ENCODE measurements at places on chromosomes 16 and 17.

GRCh38 chr17:42039794-42040763, 10.3 kb downstream of the C17orf113 start:
- no peak for DNase-seq

DNA sequence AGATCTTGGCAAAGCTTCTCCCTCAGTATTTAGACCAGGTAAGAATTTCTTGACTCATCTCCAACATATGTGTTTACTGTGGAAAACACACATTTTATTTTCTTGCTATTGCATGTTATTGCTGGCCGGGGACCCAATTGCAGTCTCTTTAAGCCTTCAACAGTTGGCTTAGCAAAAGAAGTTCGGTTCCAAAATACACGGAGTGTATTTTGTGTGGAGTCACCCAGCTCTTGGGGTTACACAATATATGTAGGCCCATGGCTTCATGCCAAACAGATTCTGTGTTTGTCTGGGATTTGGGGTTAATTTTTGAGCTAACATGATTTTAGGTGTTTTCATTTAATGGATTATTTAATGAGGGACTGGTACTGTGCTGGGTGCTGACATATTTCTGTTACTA, 4.0 kb downstream of the ALDH3A2 start:
- DNase-seq: no peak

DNA sequence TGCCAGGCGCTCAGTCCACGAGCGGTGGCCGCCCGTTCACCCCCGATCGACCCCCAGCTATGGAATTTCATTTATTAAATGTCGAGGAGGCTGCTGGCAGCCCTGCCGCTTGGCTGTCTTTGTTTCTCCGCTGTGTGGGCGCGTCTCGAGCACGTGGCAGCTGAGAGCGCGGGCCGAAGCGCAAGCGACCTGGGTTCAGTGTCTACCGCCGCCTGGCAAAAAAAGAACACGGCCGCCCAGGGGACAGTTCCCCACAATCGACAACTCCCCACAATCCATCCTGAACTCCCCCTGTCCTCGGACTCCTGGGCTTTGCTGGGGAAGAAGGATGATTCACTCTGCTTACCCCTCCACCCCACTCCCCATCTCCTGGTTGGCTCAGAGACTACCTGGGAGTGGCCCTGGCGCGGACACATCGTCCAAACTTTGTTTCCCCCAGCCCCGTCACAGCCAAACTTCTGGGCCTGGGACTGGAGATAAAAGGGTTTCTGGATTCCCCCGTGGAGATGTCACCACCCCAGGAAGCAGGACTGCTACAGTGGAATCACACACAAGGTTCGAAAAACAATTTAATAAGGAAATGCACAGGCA, 1.7 kb upstream of the ANKRD13B start:
- peak; percentile 67 for DNase-seq

- DNase-seq: no peak
These were observed 211.5 kb upstream of the TNRC6C start for GRCh38 chr17:77746896-77747554.

DNA sequence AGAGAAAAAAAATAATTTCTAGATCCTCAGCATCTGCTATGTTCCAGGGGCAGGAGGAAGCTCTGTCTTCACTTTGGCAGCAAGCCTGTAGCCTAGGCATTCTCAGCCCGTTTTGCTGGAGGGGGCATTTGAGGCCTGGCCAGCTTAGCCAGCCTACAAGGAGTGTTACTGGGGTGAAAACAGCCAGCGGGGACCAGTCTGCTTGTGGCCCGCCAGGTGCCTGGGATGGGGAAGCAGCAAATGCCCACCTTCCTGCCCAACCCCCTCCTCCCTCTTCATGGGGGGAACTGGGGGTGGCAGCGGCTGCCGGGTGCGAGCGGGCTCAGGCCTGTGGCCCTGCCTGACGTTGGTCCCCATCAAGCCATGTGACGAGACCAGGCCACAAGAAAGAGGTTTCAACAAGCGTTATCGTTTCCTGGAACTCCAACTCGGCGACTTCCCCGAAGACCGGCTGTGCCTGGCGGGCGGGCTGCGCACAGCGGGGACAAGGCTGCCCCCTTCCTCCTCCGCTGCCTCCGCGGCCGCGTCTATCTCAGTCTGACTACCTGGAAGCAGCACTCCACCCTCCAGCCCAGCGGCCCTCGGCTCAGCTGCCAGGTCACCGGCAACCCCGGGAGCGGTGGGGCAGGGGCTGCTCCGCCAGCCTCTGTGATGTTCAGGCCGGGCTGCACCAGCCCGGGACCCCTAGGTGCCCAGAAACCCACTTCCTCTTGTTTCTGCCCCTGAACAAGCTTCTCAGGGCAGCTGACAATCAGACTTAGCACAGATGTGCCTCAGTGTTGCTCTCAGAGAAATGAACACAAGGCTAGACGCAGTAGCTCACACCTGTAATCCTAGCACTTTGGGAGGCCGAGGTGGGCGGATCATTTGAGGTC, 22.9 kb downstream of the SOCS1 start:
- DNase-seq: no peak

DNA sequence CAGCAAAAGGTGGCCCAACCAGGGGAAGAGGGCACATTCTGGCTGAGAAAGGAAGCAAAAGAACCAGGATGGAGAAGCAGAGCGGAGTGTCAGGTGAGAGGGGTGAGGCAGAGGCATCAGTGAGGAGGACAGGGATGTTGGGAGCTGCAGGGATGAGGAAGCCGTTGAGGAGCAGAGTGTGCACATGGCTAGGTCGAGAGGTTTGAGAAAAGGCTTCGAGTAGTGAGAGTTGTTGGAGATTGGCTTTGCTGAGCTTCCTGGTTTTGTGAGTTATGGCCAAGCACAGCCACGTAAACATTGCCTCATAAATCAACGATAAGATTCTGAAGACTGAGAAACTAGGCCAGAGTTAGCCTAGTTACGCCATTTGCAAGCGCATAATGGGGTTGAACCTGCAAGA, 26.9 kb downstream of the DNAH2 start:
- DNase-seq: no peak

DNA sequence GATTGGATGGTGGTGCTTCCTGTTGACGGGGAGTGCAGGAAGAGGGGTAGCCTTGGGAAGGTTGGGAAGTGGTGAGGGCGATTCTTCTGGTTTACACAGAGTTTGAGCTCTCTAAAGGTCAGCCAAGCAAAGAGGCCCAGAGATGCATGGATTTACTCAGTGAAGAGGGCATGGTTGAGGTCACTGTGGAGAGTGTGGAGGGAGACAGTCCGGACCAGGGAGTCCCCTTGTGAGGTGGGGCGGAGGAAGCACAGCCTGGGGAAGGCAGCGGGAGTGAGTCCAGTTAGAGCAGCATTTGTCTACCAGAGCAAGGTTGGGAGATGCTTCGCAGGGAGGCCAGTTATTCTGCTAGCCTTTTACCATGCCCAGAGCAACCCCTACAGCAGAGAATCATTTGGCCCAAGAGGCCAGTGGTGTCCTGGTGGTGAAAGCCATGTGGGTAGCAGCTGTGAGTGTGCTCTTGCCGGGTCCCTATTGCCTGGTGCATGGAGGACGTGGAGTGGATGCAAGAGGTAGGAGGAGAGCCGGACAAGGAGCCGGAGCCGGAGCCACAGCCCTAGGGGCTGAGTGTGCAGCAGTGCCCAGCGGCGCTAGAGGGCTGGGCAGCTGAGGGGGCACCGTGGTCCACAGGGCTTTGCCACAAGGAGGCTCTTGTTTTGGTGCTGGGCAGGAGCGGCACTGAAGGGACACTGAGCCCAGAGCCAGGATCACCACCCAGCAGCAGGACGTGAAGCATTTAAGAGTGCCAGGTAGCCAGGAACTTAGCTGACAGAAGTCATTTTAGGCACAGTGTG, 27.7 kb downstream of the PRMT7 start:
- DNase-seq: no peak

GRCh38 chr17:13537871-13538643, 63.7 kb downstream of the HS3ST3A1 start:
- no peak for DNase-seq

GRCh38 chr17:32136856-32137255, 5.4 kb upstream of the RHOT1 start:
- DNase-seq: no peak

- no peak for DNase-seq
These were observed 201.4 kb upstream of the CHMP6 start for GRCh38 chr17:80790021-80790765.

DNA sequence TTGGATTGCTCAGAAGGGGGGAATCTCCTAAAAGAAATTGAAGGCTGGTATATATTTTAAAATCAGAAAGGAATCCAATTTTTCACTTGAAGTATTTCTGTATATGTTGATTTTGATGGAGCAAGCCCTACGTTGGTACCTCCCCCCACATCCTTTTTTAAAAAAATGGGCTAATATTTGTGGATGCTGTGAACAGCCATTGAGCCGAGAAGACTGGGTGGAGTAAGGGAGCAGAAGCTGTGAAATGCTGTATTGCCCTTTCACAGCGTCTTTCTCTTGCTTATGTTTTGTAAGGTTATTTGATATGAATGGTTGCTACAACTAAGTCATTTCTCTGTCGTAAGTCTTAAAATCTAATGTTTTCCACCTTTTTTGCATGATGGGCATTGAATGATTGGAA, 2.3 kb downstream of the PAFAH1B1 start:
- DNase-seq: no peak

DNA sequence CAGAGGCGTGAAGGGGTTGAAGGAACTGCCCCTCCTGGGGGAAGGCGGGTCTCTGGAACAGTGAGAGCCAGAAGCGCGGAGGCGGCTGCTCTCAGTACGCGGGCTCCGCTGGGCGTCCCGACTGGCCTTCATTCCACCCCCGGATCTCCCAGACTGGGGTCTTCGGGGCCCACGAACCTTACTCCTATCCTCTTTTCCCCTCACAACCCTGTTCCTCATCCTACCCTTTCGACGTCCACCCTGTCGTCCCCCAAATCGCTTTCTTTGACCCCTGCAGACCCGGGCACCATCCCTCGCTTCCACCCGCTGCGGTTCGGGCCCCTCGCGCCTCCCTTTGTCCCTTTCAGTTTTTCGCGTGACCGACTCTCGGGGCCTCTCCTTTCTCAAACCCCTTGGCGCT, 2114.6 kb downstream of the TP53TG3F start:
- no peak for DNase-seq

DNA sequence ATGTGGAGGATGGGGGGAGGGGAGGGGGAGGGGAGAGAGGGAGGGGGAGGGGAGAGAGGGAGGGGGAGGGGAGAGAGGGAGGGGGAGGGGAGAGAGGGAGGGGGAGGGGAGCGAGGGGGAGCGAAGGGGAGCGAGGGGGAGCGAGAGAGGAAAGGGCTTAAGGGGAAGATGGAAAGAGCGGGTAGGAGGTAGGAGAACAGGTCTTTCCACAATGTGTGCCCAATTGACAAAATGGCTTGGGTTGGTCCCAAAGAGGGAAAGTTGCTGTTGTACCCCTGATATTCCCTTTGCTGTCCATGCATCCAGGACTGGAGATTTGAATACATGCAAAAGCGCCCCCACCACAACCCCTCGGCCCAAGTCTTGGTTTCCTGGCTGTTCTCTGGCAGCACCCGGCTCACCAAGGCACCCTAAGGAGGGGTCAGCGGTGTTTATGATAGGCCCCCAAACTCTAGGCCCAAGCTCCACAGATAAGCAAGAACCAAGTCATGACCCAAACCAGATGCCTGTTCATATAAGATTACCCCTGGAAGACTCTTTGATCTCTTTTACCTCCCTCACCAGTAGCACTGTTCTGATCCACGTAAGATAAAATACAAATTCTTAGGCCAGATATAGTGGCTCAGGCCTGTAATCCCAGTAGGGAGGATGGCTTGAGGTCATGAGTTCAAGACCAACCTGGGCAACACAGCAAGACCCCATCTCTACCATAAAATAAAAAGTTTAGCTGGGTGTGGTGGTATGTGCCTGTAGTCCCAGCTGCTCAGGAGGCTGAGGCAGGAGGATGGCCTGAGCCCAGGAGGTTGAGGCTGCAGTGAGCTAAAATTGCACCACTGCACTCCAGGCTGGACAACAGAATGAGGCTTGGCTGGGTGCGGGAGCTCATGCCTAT, 119.6 kb downstream of the ZFHX3 start:
- DNase-seq: no peak

DNA sequence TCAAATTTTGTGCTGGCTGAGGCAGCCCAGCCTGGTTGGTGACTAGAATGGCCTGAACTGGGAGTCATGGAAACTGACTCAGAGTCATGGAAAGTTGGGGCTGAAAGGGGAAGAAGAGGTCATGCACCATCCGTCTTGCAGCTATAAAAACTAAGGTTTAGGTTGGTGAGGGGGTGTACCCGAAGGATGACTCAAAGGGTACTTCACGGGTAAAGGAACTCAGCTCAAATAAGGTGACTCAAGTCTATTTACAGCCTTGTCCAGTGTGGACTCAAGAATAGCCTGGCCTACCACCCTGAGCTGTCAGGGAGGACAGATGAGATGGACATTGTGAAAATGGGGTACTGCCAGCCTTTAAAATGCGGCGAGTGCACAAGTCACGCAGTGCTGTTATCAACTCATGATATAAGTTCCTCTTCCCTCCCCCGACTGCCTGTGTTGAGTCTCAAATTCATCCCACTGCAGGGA, 18.6 kb downstream of the CD300LB start:
- peak; percentile 14 for DNase-seq

DNA sequence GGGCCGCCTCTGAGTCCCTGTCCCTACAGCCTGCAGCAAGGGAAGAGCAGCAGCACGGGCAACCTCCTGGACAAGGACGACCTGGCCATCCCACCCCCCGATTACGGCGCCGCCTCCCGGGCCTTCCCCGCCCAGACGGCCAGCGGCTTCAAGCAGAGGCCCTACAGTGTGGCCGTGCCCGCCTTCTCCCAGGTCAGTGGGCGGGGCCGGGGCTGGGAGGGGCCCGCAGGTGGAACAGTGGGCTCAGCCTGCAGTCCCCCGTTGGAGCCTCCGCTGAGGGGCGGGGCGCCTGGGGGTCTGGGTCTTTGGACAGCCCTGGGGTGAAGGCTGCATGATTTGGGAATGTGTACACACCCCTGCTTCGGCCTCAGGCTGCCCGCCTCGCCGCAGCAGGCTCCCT, 58.6 kb upstream of the PVALEF start:
- no peak for DNase-seq

DNA sequence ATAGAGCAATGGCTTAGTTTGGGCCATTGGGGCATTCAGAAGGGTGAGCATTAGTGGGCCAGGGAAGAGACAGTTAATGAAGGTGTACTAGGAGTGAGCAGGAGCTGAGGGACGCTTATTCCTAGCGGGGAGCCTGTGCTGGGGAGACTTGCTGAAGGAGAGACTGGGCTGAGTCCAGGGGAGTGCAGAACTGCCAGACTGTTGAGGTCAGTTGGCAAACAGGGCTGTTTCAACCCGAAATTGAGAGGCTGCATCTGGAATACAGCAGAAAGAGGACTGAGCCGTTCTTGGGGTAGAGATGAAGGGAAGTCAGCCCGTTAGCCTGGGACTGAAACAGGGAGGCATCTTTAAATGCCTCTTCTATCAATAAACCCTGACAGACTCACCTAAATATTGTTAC, 33.2 kb downstream of the MAP2K6 start:
- DNase-seq: no peak

Measured in retinal pigment epithelial cell (primary cell).